ENCODE measurements at places on chromosomes 13 and 19.

DNA sequence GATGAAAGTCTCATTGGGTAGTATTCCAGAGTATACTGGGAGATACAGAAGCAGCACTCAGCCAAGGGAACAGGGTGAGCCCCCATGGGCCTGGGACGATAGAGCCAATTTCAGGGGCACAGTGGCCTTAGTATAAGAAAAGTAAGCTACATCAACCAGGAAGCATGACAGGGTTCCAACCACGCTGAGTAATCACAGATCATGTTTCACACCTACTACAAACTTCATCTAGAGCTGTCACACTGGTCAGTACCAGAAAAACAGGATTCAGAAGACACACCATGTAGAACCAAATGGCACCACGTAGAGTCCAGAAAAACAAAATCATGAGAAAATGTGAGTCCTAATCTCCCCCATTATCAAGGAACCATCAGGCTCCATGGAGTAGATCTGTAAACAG, 1292.4 kb upstream of the MIR17HG start:
- no peak for DNase-seq

- no peak for DNase-seq
These were observed 4.0 kb upstream of the RFXAP start for GRCh38 chr13:36815062-36815461.

- DNase-seq, result no peak
These were observed 12.1 kb downstream of the GPR18 start for GRCh38 chr13:99246100-99246499.

GRCh38 chr13:48411147-48411794, 1.6 kb downstream of the LPAR6 start:
- no peak for DNase-seq

DNA sequence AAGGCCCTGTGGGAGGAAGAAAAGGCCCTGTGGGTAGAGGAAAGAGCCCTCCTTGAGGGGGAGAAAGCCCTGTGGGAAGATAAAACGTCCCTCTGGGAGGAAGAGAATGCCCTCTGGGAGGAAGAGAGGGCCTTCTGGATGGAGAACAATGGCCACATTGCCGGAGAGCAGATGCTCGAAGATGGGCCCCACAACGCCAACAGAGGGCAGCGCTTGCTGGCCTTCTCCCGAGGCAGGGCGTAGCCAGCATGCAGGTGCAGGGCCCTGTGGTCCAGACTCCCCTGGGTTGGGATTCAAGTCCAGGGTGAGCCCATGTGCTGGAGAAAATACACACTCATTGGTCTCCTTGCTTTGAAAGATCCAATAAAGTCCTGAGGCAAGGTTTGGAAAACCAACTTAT, 4.1 kb downstream of the CCDC70 start:
- no peak for DNase-seq

DNA sequence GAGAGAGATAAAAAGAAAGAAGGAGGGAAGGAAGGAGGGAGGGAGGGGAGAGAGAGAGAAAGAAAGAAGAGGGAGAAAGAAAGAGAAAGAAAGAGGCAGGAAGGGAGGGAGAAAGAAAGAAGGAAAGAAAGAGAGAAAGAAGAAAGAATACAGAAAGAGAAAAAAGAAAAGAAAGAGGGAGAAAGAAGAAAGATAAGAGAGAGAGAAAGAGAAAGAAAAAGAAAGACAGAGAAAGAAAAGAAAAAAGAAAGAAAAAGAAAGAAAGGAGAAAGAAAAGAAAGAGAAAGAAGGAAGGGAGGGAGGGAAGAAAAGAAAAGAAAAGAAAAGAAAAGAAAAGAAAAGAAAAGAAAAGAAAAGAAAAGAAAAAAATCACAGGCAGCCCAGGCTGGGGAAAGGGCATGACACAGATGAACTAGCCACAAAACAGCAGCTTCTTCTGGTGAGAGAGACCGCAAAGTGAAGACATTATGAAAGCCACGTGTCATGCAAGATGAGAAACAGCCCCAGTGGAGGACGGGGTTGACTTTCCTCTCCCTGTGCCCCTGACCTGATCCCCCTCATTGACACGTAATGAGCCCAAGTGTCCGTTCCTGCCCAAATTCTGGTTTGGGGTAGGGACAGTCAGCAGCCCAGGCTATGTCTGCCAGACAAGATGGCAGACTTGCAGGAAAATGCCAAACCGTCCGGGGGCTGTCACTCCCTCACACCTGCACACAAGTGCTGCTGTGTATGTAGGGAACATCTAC, 102.1 kb downstream of the INSR start:
- no peak for DNase-seq

DNA sequence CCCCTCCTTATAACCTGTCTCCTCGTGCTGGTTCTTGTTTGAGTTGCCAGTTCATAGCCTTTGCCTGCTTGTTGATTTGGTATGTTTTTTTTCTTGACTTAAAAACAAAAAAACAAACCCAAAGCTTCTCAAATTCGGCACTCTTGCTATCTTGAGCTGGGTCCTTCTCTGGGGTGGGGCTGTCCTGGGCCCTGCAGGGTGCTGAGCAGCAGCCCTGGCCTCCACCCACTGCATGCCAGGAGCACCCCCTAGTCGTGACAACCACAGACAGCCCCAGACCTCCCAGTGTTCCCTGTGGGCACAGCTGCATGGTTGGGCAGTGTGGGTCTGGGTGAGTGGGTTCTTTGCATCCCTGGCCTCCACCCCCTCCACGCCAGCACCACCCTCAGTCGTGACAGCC, 27.8 kb downstream of the KDM4B start:
- no peak for DNase-seq

DNA sequence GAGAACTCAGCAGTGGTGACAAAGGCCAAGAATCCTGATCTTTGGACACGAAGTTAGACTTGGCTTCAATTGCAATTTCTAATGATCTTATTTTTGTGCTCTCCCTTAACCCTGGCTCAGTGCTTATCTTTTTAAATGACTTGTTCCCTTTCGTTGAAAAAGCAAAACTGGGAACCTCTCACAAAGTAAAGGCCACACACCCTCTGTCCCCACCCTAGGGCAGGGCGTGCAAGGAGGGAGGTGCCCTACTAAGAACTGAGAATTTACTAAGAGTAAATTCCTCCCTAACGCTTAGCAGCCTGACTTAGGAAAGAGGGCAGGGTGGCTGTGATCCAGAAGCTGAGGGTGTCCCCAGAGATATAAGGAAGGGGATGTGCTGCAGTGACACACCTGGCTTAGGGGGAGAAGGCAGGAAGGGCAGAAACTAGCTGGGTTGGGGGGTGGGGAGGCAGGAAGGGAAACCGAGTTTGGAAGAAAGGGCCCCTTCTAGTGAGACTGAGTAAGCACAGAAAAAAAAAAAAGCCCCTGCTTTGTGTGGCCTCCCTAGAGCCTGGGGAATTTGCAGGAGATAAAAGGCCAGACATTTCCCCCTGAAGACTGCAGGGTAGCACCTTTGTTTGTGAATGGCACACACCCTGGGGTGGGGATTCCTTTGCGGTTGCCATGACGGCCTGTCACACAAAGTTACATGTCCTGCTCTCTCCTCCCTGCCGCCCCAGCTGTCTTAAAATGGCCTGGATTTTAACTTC, 435.1 kb downstream of the EFNB2 start:
- DNase-seq, result no peak

GRCh38 chr13:91058919-91059318, 288.6 kb upstream of the MIR17HG start:
- DNase-seq, result no peak

DNA sequence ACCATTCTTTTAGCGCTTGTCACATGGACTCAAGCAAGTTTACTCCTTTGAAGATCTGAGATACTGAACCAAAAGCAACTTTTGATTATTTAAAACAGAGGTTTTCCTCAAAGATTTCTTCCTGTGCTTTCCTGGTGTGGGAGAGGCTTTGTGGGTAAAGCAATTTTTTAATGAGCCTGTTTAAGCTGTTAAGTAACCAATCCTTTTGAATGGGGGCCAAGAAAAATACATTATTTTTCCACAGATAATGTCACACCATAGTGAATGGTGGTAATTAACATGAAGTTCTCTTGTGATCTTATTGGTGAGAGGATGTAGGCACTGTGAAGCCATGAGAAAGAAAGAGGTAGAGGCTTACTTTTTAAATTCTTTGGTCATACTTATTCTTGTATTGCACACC, 55.8 kb upstream of the OBI1 start:
- DNase-seq, result no peak

DNA sequence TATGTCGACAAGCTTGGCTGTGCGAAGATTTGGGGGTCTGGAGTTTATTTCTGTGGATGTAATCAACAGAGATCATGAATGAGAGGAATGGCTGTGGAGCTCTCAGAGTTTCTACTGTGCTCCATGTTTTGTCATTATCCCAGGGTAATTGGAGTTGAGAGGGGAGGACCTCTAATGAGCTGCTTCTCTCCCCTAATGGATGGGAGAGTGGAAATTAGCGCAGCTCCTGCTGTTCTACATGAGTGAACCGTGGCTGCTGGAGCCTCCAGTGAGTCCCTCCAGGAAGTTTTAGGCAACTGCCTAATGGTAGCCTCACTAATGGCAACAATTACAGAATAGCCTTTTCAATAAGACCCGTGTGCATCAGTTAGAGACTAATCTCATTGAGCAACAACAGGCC, 31.3 kb upstream of the FGF9 start:
- no peak for DNase-seq

- no peak for DNase-seq
These were observed 255.9 kb upstream of the STARD13 start for GRCh38 chr13:33541456-33541855.

DNA sequence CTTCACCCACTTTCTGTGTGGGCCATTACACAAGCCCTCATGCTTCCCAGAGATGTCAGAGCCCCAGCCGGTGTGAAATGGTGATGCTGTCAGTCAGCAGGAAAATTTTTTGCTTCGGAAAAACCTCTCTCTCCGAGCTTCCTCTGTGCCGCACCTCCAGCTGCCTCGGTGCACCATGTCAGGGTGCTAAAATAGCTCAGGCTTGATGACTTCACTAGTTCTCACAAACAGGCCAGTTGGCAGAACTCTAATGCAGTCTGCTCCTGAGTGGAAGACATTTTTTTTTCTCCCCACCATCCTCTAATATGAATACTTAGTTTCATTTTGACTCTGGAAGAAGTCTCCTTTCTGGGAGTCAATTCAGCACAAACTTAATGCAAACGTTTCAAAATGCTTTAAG, 71.3 kb downstream of the KLF12 start:
- no peak for DNase-seq

GRCh38 chr13:33249066-33249465, 36.5 kb downstream of the STARD13 start:
- DNase-seq, result no peak

- no peak for DNase-seq
These were observed 240.0 kb downstream of the ENOX1 start for GRCh38 chr13:43546816-43547215.

DNA sequence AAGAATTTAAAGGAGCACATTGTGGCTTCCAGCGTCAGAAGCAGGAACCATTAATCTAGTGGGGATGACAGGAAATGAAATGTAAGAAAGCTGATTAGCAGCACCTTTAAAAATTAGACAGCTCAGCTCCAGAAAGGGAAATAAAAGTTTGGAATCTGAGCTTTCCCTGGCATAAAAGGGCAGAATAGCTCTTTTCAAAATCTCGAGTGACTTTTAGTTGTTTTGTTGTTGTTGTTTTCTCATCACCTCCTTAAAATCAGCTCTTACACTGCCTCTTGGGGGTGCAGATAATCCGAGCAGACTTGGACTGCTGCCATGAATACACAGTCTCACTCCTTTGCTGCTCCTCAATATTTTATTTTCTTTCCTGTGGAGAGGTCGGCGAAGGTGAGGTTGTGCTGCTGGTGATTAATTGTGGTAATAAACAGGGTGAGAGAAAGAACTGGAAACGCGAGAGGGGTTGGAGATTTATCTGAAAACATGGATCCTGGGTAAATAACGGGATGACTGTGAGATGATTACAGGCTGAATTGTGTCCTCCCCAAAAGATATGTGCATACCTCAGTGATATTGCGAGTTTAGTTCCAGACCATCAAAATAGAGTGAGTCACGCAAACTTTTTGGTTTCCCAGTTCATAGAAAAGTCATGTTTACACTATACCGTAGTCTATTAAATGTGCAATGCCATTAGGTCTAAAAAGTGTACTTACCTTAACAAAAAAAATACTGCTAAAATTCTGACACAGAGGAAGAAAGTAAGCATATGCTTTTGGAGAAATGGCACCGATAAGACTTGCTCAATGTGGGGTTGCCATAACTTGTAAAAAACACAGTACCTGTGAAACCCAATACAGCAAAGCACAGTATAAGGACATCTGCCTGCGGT, 787.7 kb downstream of the UQCRFS1 start:
- no peak for DNase-seq

GRCh38 chr19:38375748-38376147, 1.4 kb downstream of the PSMD8 start:
- no peak for DNase-seq

DNA sequence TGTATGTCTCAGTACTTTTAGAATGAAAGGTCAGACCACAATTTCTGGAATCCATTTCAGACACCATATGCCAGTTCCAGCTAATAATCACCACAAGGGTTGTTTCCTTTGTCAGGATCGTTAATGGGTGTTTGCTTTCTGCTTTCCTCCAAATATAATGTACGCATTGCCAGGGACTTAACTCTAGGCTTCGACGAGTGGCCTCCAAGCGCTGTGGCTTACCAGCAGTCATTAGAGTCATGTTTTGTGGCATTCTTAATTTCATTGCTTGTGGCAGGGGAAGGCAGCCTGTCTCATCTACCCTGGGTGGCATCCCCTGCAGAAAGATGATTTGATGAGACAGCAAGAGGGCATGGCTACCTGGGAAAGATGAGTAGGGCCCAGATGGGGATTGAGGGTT, 22.5 kb downstream of the SAFB start:
- no peak for DNase-seq

GRCh38 chr19:49017666-49018351, 918 bp upstream of the LHB start:
- peak; percentile 43 for DNase-seq

- no peak for DNase-seq
These were observed 202.3 kb upstream of the RXFP2 start for GRCh38 chr13:31537052-31537451.

DNA sequence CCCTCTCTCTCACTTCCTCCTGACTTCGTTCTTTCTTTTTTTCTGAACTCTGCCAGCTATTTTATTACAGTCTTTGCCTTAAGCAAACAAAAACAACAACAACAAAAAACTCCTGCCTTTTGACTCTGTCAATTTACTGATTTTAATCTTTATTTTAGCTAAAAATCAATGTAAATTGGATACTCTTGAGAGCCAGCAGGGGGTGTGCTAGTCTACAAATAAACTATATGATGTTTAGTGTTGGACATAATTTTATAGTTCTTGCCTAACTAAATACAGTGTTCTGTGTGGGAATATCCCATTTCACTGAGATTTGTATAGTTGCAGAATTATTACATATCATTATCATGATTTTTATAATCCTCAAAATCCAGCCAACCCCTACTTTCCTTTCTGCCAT, 1199.9 kb upstream of the SPRY2 start:
- DNase-seq, result no peak

GRCh38 chr13:80337288-80338081, 3.4 kb downstream of the SPRY2 start:
- no peak for DNase-seq

- DNase-seq, result no peak
These were observed 575.9 kb downstream of the MYO16 start for GRCh38 chr13:109205315-109205714.
